ENCODE measurements at places on chromosomes 13 and 19. TPM values are rescaled to one million over a fixed set of nuclear protein-coding genes. Genes with fewer than 3 reads are reported as not detected.

DNA sequence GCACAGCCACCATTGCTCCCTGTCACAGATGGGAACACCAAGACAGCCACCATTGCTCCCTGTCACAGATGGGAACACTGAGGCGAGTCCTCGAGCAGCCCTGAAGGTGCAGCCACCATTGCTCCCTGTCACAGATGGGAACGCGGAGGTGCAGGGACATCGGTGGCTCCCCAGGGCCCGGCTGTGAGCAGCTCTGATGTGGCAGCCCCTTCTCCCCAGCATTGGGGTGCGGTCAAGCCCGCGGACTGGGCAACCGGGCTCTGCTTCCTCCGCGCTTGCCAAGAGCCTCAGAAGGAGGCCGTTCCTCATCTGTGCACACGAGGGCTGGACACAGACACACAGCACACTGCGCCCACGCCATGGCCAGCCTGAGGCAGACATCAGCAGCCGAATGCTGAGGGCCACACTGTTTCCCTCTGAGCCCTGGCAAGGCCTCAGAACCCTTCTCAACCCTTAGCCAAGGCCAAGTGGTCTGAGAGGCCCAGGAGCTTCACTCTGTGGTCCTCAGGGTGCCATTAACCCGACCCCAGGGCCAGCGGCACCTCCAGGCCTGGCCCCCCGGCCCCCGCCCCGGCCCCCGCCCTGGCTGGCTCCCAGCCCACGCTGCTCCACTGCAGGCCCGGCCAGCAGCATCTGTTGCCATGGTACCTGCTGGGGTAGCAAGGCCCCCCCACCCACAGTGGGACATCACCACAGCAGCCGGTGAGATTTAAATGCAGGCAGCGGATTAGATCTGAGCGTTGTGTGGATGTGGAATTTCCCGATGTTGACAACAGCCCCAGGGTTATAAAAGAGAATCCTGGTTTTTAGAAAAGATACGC lies 18.4 kb downstream of the C2CD4C start:
- no peak for DNase-seq

GRCh38 chr19:2171349-2172145 lies 7.8 kb downstream of the DOT1L start:
- peak; percentile 55 for DNase-seq

DNA sequence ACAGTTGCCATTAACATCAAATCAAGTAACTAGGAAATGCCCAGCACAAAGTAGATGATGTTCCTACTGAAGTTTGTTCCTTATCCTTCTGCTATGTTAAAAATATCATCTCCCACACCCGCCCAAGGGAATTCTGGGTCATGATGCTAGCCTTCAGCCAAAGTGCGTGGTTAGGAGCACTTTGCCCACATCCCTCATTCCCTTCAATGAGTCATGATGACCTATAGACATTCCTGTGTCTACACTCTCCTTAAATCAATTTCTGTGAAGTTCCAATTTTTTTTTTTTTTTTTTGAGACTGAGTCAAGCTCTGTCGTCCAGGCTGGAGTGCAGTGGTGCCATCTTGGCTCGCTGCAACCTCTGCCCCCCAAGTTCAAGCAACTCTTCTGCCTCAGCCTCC lies 17.0 kb downstream of the RXFP2 start:
- no peak for DNase-seq

GRCh38 chr13:48500652-48501197 lies 32.2 kb downstream of the RCBTB2 start:
- no peak for DNase-seq

GRCh38 chr19:19033176-19033425 lies 216 bp downstream of the SUGP2 start:
- DNase-seq, result no peak

Gene LRRC63
- 4.6 TPM for total RNA-seq

Gene SMIM17
- 0.25 TPM for total RNA-seq

Gene LRRC8E
- total RNA-seq, result 1.4 TPM

Gene NKPD1
- total RNA-seq, result 4.2 TPM

All from testis (tissue), 5 donors.